NCI-H1105 treated with DMSO at 0.1 percent for 48 hours (cell line): ENCODE measurements at places on chromosomes 4 and X.
A peak's percentile ranks its signal among the peaks of the same experiment; 100 is the strongest.

DNA sequence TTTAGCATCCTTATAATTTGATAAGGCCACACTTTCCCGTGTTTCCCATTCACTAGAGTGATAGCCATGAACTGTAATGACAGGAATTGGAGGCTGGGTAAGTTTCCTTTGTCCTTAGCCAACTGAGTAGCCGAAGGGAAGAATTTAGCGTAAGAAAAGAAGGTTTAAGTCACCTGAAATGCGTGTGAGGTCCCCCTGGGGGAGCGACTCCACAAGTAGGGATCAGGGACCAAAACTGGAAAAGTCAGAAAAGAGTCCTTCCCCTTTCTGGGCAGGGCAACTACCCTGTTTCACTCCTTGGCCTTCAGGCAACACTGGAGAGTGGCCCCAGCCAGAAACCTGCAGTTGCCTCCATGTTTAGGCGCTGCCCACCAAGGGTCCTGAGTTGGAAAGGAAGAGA, 81.6 kb upstream of the MED14 start:
- DNase-seq, result no peak

GRCh38 chr4:4754641-4755040, 104.8 kb upstream of the MSX1 start:
- DNase-seq, result no peak

DNA sequence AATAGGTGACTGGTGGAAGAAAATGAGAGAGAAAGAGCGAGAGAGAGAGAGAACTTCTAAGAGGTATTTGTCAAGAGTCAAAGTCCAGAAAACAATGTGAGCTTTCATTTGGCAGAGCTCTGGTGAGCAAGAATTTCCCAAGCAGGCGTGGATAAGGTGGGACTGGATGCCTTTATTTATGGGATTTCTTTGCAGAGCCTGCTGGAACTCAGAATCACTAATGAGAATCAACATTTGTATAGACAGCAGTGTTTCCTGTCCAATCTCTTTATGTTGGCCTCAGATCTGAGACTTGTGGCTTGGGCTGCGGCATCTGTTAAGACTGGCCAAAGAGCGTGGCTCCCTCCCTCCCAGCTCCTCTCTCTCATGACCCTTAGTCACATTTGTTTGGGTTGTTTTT, 67.9 kb upstream of the TBL1X start:
- no peak for DNase-seq

DNA sequence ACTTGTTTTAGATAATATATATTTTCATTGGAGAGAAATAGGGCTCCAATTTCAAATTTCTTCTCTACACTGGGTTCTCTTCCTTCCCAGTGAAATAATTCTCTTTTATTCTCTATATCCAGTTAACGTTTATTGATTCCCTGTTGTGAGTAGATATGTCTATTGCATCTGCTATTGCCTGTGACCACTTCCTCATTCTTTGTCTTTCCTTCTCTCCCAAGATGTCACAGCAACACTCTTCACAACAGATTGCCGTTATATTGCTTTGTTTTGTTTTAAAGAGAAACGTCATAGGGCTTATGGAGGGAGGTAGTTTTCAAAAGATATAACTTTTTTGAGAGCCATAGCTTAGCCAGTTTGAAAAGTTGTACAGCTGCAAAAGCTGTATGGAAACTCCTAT, 343.8 kb downstream of the ARHGAP24 start:
- no peak for DNase-seq

DNA sequence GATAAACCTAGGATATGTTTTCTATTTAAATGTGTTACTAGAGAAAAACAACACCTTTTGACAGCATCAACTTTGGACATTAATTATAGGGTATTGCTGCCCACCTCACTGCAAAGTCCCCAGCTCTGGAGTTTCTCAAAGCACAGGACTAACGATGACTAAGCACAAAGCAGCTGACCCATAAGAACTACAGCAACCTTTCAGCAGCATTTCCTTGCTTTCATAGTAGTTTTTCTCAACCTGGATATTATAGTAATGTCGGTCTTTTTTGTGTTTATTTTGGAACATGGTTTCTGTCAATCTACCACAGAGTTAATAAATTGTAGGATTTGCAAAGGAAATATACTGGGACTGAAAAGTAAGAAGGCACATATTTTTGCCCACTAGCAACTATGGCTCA, 21.5 kb downstream of the HHIP start:
- no peak for DNase-seq

GRCh38 chr4:78119698-78120097, 62.6 kb downstream of the FRAS1 start:
- no peak for DNase-seq

GRCh38 chr4:10703156-10703555, 18.6 kb upstream of the CLNK start:
- DNase-seq, result no peak

- no peak for DNase-seq
Observed at GRCh38 chr4:113147498-113148111, 98.2 kb downstream of the ANK2 start.

DNA sequence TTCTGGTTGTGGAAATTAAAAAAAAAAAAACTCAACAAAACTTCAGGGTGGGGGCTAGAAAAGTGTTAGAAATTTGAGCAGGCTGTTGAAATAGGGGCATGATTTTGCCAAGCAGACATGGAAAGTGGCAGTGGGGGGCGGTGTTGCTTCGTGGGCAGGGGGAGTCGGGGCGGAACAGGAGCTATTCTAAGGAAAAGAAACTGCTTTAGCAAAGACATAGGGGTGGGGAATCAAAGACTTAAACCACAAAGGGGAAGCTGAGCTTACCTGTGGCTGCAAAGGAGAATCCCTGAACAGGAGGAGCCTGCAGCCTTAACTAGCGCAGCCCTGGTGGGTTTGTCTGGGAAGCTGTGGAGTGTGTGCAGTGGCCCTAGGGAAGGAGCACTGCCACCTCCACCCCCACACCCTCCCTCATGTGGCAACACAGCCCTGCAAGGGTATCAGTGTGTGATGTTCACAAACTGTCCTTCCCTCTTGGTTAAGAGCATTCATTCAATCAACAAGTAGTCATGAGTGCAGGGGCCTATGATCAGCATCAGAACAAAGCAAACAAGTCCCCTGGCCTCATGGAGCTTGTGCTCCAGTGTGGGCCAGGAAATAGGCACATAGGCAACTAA, 20.5 kb downstream of the SEL1L3 start:
- no peak for DNase-seq

DNA sequence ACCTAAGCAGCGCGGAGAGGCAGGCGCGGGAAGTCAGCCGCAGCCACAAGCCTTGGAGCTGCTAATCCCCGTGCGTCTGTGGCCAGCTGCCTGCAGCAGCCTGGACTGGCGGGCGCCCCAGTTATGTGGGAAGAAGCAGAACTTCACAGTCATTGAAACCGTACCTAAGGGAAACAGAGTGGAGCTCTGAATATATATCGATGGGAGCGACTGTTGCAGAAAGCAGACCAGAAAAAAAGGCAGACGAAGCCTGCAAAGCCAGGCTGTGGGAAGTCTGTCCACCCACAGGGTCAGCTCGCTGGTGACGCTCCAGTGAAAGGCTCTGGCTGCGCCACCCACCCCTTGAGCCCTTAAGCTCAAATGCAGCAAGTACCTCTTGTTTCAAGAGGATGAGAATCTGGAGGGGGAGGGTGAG, 24.7 kb downstream of the KCNE5 start:
- DNase-seq, result no peak

- no peak for DNase-seq
Observed at GRCh38 chr4:80540785-80541469, 205.4 kb downstream of the CFAP299 start.

GRCh38 chr4:55012363-55013230, 112.8 kb downstream of the KDR start:
- no peak for DNase-seq

- peak; percentile 64 for DNase-seq
Observed at GRCh38 chr4:138090150-138090917, 151.8 kb downstream of the SLC7A11 start.

DNA sequence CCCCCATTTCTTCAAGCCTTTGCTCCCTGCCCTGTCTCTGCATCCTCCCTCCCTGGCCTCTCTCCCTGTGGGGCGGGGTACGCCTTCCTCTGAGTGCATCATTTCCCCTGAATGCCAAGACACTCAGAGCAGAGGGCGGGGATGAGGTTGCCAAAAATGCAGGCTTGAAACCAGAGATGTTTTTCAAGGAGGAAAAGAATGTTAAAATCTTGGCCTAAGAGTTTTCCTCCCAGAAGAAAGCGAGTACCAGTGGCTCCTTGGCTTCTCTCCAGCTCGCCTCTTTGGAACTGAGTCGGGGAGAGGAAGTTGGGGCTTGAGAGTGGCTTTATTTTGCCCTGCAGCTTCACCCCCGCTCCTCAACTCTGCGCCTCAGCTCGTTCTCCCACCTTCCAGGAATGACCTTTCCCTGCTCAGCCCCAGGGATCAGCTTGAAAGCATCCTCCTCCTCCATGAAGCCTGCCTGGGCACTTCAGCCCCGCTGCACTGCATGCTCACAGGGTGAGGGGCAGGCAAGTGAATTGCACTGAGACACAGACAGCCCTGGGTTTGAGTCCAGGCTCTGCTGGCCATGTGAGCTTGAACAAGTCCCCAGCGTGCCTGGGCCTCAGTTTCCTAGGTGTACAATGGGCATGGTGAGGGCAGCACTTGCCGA, 57.5 kb upstream of the SORCS2 start:
- DNase-seq, result no peak

- DNase-seq, result no peak
Observed at GRCh38 chrX:103151799-103152198, 58.9 kb upstream of the NXF3 start.

DNA sequence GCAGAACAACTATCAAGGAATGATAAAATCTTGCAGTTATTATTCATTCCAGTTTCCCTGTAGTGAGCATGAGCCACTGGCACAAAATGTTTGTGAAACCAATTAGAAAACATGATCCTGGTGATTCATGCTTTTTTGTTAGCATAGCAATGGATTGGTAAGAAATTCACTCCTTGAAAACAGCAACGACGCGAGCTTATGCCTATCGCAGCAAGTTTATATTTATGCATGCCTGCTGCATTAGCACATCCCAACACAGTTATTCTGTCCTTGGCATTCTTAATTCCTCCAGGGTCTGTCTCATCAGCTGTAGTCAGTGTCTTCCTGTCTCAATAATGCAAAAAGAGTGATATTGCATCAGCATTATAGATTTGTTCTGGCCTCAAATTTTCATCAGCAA, 975.9 kb downstream of the STIM2 start:
- DNase-seq, result no peak

DNA sequence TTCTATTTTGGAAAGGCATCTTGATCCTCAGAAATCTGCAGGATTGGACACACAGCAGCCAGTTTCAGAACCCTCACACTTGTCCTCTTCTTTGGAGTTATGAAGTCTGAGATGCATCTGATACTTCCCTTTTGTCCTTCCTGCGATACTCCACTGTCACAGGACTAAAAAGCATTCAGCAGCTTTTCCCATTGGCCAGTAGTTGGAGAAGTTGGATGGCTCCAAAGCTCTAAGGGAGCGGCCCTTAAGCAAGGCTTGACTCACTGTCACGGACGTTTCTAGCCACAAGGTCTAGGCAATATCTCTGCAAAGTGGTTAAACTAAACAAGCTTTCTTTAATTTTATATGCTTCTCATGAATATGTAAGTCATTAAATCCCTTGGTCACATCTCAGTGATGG, 417.0 kb downstream of the AFF2 start:
- DNase-seq, result no peak

- peak; percentile 39 for DNase-seq
Observed at GRCh38 chr4:171812665-171813525, at the start of gene GALNTL6. Gene GALNTL6 (plus strand): TSS chr4:171813404.

DNA sequence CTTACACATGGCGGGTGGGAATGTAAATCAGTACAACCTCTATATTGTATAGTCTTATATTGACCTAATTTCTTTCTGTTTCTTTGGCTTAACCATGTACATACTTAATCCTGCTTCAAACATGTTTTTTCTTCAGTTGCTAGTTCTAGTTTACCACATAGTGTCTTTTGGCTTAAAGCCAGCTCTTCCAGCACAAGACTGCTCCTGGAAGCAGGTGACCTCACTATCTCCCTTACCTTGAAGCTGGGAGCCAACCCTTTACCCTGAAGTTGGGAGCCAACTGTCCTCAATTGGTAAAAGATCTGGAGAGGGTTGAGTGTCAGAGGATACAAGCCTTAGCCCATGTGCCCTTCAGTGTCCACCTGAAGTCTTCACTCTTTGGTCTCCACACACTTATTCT, 162.7 kb downstream of the AASDH start:
- no peak for DNase-seq

DNA sequence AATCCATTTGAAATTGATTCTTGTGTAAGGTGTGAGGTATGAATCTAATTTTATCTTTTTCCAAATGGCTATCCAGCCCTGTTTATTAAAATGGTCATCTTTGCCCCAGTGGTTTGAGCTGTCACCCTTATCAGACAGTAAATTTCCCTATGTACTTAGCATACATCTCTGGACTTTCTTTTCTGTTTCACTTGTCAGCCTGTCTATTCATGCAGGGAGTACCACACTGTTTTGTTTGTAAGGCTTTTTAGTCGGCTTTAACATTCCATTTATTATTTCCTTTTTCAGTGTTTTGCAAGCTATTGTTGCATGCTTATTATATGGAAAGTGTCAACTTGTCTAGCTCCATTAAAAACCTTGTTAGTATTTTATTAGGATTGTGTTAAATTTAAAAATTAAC, 155.8 kb downstream of the STAG2 start:
- DNase-seq, result no peak

- no peak for DNase-seq
Observed at GRCh38 chrX:1601051-1601767, 9.8 kb downstream of the AKAP17A start.

GRCh38 chr4:53050361-53050774, 188.3 kb downstream of the RASL11B start:
- no peak for DNase-seq

- DNase-seq, result no peak
Observed at GRCh38 chrX:13474164-13474516, 95.3 kb upstream of the EGFL6 start.

DNA sequence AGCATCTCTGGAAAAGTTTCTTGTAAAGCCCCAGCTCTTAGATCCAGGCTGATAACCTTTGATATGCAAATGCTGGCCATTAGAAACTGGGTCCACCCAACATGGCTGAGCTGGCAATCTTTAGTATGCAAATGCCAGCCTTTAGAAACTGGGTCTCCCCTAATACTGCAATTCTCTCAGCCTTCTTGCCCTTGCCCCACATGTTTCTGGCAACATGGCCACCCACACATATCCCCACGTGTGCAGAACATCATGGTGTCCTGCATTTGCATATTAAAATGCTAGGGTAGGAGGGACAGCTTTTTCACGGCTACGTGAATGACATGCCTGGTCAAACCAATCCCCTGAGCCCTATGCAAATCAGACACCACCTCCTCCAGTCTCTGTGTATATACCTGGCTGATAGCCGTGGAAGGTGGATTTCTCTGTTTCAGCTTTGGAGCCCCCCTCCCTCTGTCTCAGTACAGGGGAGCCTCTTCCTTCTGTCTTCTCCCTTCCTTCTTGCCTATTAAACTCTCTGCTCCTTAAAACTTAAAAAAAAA, 344.0 kb upstream of the NWD2 start:
- no peak for DNase-seq

DNA sequence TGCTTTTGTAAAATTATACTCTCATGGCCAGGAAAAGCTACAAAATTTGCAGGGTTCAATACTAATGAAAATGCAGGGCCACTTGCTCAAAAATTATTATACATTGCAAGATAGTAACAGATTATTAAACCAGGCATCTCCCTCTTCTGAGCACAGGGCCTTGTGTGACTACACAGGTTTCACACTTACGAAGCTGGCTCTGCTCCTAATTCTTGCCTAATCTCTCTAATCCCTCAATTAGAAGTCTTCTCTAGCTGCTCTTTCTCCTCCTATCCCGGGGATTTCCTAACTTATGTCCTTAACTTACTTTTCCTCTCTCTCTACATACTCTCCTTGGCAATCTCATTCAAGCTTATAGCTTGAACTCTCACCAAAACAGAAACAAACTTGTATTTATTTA, 168.3 kb downstream of the AREG start:
- no peak for DNase-seq

- no peak for DNase-seq
Observed at GRCh38 chr4:125355791-125356190, 41.0 kb downstream of the FAT4 start.
